Stimulated activated CD8-positive, alpha-beta memory T cell treated with anti-CD3 and anti-CD28 coated beads, Interleukin-4, amount 100 ng/mL, for 48 hours (primary cell): ENCODE measurements at places on chromosomes 6 and 20.
A peak's percentile ranks its signal among the peaks of the same experiment; 100 is the strongest.

GRCh38 chr20:52275181-52275691 lies 83.7 kb upstream of the ZFP64 start:
- no peak for DNase-seq

DNA sequence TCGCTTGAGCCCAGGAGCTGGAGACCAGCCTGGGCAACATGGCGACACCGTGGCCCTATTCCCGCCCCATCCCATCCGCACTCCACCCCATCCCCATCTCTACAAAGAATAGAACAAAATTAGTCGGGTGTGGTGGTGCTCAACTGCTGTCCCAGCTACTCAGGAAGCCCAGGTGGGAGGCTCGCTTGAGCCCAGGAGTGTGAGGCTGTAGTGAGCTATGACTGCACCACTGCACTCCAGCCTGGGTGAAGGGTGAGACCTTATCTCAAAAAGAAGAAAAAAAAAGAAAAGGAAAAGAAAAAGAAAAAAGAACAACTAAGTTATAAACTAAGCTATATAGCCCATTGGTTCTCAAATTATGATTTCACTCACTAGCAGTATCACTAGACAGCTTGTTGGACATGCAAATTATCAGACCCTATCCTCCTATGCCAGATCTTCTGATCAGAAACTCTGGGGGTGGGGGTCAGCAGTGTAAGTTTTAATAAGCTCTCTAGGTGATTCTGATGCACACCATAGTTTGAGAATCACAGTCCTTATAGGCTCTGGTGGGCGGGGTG lies 491 bp upstream of the ITCH start:
- DNase-seq: no peak

DNA sequence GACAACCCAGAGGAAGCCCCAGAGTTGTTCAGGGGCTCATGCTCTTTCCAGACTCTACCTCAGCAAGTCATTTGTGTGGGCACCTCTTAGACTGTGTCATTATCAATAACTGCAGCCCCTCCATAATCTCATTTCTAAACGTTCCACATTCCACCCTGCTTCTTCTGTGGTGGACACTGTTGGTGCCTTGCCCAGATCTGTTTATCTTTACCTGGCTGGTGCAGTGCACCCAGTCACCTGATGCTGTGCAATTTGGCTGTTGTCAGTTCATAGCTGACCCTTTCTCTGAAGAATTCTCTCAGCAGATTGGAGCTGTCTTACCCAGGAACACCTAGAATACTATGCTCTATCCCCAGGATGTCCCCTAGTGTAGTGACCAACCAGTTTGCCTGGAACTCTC lies 80.0 kb downstream of the ATRN start:
- no peak for DNase-seq

GRCh38 chr20:11716239-11716944 lies 201.3 kb upstream of the BTBD3 start:
- DNase-seq: no peak

DNA sequence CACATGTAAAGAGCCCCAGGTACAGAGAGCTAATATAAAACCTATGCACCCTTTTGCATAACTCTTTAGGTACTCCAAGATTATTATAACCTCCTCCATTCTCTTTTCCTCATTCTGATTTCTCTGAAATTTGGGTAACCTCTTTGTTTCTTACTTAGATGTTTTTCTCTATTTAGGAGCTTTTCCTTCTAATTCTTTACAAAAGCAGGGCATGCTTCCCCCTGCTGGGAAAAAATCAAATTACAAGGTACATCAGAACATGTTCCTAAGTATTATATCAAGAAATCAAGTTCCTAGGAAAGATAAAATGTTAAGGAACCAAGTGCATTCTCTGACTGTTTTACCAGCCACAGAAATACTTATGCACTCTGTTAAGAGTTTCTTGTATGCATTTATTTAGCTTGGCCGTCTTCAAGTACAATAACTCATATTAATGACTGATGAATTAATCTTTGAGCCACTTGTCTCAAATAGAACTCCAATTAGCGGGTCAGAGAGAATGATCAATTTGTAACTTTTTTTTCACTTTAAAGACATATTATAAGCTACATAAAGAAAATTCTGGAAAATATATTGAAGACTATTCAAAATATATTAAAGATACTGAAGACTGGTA lies 2.1 kb downstream of the KHDRBS2 start:
- no peak for DNase-seq

DNA sequence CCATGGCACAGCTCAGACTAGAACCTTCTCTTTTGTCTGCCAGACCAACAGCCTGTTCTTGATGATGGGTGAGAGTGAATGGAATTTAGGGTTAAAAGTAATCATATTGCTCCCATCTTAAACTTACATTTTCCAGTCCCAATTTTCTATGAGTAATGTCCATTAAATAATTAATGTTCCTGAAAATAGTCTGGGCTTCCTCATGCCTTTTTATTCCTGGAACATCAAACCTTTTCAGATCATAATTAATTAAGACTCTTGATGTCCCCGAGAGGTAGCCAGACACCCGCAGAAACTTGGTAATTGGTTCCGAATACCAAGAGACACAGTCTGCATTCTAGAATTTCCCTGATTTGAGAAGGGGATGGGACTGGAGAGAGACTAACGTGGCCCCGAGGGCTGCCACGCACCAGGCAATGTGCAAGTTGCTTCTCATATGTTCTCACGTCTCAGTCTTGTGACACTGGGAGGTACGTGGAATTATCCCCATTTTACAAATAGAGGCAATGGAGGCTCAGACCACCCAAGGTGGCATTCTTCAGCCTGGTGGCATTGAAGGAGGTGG lies 78.6 kb upstream of the TOX2 start:
- DNase-seq: no peak

DNA sequence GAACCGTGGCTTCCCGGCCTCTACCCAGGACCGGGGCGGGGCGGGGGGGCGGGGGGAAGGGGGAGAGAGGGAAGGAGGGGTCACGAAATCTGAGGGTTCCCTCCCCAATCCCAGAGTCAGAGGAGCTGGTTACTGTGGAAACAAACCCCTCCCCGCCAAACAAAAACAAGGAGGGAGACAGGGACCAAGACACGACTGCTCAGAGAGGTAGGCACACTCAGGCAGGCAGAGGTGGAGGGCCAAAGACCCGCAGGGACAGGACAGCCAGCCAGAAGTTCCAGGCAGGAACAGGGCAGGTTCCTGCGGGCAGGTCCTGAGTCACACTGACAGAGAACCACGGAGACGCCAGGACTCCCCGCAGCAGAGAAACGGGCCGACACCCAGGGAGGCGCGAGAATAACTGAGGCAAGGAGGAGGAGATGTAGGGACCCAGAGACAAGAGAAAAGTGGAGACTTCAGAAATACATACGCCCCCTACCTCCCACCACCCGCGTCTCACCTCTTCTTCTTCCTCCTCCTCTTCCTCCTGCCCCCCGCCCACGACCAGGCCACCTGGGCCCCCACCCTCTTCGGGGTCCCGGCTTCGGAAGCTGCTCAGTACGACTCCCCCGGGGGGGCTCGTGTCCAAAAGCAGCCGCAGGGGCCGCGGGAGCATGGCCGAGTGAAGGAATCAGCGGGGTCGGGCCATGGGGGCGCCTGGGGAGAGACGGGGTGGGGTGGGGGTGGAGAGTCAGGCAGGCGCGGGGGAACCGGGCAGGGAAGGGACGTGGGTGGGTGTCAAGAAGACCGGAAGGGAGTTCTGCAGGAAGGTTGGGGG lies 578 bp downstream of the RGL2 start:
- peak; percentile 77 for DNase-seq

DNA sequence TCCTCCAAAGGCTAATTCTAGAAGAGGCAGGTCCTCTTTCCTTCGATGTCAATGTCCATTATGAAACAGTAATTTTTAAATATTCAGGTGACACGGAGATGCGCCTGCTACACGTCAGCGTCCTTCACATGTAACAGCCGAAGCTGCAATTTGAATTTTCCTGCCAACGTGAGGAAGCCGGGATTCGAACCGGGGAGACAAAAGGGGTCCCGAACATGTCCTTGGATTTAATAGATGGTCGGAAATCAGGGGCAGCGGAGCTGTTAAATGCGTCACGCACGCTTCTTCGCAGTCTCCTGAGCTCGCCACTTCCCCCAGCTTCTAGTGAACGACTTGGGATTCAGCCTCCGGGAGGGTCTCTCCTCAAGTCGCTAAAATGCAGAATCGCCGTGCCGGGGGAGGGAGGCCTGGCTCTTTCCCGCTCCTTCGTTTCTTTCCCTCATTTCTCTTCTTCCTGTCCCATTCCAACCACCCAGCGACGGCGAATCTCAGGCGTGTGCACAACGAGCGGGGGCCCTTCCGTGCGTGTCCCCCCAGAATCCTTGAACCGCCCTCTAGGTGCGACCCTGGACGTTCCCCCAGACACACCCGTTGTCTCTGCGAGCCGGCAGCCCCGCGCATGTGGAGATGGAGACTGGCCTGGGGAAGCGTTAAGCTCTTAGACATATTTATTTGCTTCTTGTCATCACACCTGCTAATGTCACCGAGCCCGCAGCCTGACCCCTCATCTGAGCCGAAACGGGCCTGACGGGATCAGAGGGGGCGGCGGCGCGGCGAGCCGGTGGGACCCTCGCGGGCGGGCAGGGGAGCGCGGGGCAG lies 1.3 kb upstream of the FOXC1 start:
- DNase-seq: no peak

DNA sequence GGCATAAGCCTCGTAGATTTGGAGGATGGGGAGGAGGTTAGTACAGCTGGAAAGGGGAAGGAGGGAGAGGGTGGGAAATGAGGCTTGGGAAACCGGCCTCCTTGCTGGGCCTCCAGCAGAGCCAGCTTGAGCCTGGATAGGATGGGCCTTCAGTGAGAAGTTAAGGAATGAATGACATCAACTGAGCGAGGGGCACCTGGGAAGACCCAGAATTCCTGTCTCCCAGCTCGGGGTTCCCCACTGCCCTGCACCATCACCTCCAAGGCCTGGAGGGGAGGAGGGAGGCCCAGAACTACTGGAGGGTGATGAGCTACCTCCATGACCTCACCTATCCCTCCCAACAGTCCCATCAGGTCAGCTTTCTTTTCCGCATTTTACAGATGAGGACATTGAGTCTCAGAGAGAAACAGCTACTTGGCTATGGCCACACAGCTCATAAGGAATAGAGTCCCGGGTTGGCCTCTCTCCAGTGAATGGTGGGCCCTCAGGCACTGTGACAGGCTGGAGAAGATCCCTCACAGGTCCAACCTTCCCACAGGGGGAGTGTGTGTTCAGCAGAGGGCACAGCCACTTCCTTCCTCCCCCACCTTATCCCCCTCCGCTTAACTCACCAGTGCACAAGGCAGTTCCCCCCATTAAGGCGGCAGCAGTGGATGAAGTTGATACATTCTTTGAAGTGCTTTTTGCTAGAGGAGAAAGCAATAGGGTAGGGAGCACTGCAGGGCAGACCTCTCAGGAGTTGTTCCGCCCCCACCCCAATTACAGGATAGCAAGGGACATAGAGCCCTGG lies 6.8 kb downstream of the DUSP15 start:
- no peak for DNase-seq

DNA sequence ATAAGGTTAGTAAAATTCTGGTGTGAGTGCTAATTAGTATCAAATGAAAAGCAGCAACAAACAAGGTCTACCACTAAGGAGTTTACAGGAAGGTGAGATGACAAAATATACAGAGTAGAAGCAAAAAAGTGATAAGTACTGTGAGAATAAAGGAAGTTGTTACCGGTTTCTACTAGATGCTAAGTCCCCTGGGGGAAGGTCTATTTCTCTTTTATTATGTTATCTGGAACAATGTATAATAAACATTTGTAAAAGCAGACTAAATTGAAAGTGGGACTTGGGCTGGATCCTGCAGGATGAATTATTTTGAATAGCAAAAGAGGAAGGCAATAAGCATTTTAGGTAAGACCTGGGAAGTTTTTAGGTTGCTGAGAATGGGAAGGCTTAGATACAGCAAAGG lies 158.7 kb upstream of the SLC22A16 start:
- no peak for DNase-seq

DNA sequence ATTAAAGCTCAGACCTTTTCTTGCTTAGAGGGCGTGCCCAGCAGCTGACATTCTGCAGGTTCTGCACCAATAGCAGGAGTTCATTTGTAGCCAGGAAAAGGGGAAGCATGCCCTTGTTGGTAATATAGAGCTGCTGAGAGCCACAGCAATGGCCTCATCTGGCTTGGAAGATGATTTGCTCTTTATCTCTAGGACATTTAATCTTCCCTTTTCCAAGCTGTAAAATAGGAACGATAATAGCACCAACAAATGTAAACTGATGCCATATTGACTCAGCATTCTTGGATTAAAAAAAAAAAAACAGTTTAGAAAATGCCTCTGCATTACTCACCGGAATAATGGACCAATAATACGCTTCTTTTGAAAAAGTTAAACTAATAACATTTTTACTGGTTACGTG lies 93.4 kb upstream of the SLC2A12 start:
- DNase-seq: no peak

DNA sequence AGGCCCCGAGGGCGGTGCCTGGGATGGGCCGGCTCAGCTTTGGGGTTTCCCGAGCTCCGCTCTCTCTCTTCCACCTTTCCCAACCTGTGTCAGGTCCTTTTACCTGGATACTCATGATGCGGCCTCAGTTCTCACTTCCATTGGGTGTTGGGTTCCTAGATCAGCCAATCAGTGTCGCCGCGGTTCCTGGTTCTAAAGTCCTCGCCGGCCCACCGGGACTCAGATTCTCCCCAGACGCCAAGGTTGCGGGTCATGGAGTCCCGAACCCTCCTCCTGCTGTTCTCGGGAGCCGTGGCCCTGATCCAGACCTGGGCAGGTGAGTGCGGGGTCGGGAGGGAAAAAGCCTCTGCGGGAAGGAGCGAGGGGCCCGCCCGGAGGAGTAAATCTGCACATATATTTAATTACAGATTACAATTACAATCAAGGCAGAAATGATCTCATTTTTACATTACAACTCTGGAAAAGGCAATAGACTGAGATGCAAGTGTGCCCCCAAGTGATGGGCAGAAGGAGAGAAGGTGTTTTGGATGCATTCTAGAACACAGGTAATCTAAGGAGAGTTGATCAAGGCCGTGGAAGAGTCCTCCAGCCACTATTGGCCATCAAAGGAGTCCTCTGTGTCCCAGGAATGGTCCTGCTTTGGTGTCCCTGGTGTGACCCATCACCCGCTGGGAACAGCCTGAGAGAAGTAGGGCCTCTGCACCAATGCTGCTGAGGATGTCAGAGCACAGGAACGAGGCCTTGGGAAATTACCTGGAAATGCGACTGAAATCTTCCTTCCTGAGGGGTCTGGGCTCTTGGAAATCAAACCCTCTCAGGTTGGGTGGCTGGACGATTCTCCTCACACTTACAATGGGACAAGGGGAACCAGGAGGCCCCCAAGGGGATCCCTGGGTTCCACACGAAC lies 34.7 kb upstream of the MICB start:
- DNase-seq: peak; percentile 94
